ENCODE measurements at places on chromosomes 3 and 15.

- DNase-seq, result peak; percentile 39
Measured at GRCh38 chr3:184015381-184016019, 2.2 kb downstream of the ABCC5 start.

DNA sequence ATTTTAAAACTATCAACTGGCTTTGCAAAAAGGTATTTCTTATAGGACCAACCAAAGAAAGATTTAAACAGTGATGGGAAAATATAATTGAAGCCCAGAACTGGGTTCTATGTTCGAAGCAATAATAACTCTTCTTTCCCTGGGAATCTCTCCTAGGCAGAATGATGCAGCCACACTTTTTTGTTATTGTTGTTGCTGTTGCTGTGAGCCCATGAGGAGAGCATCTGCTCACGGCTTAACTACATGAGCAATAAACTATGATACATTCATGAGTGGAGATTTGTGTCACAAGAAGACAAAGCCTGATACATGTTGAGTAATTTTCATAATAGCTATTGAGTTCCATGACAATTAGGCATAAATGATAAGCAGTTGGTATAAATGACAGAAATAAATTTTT, 80.5 kb downstream of the CRTC3 start:
- DNase-seq, result no peak

DNA sequence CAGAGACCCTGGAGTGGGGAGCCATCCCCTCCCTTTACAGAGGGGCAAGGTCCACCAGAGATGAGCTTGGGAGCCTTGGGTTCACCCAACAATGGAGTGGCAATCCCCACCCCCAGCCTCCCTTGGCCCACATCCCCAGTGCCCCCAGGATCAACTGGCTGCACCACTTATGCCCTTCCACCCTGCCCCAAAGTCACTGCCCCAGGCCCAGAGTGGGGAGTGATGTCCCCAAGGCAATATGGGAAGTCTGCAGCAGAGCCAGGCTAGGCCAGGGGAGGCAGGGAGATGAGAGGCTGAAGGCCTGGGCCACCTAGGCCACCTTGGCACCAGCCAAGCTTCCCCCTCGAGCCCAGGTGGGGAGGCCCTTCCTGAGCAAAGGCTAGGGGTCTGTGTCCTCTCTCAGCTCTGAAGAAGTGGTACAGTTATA, 145.5 kb downstream of the SMAD6 start:
- DNase-seq, result no peak

GRCh38 chr3:194043516-194043915, 92.4 kb upstream of the HES1 start:
- DNase-seq, result no peak

GRCh38 chr3:33868309-33868708, 69.9 kb downstream of the PDCD6IP start:
- no peak for DNase-seq

GRCh38 chr3:134672571-134672970, 21.7 kb upstream of the KY start:
- DNase-seq, result no peak

- peak; percentile 93 for DNase-seq
Measured at GRCh38 chr15:77659350-77660321, 26.9 kb upstream of the LINGO1 start.

DNA sequence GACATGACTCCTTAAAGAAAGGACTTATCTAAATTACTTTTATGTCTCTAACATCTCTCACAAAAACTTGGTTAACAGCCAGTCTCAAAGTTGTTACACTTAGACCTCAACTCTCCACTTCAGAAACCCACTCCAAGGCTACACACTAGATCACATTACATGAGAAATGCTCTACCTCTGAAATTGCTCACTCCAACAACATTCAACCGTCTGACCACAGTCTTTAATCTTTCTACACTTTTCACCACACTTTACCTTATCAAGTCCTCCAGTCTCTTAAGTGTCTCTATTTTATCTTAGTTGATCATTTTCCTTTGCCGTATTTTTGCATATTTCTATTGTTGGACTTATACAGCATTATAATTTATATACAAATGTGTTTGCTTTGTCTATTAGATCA, 5.8 kb downstream of the SLC12A6 start:
- DNase-seq, result peak; percentile 95

DNA sequence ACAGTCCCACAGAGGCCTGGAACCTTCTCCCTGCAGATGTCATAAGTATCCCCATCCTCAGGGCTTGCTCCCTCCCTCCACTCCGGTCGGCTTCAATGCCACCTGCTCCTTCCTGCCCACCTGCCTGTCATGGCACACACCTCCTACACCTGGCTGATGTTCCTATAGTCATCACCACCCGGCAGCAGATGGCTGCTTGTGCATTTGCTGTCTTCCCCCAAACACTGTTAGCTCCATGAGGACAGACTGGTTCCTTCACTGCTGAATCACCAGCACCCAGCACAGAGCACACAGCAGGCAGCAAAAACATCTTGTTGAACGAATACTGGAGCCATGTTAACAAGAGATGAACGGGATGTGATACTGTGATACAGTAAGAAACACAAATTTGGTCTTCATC, 14.8 kb downstream of the TARS3 start:
- no peak for DNase-seq

GRCh38 chr15:65406424-65407000, 16.2 kb downstream of the IGDCC4 start:
- DNase-seq, result no peak

GRCh38 chr3:171649267-171649666, 161.0 kb downstream of the PLD1 start:
- no peak for DNase-seq

GRCh38 chr3:86161493-86161892, 829.5 kb downstream of the VGLL3 start:
- DNase-seq, result no peak

- DNase-seq, result no peak
Measured at GRCh38 chr15:51755790-51756189, 4.4 kb downstream of the TMOD2 start.

DNA sequence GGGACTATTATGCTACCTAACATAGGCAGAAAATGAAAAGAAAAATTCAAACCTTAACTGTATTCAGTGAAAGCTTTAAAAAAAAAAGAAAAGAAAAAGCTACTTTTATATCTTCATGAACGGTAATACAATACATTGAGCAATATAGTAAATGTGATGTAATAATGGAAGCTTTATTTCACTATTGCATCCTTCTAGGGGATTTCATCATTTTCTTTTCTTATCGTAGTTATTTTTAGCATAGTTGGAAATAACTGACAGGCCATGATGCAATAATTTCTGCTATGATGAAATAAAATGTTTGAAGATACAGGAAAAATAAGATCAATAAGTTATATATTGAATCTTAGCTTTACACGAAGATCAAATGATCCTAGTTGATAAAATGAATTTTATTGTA, 40.3 kb upstream of the ZCWPW2 start:
- DNase-seq, result peak; percentile 58

GRCh38 chr3:108091498-108092250, 843 bp upstream of the CD47 start:
- peak; percentile 69 for DNase-seq

- no peak for DNase-seq
Measured at GRCh38 chr3:41125258-41125657, 74.0 kb upstream of the CTNNB1 start.

Data from hematopoietic multipotent progenitor cell treated with erythropoietin and hydrocortisone succinate and interleukin-3 and kit ligand, for 6 days (in vitro differentiated cells).